ENCODE measurements at places on chromosomes 6 and 20.
A peak's percentile ranks its signal among the peaks of the same experiment; 100 is the strongest.

GRCh38 chr20:22711971-22712755 is 127.8 kb upstream of the FOXA2 start:
- no peak for DNase-seq

- DNase-seq, result no peak
Observed at GRCh38 chr6:73362869-73363536, 545 bp downstream of the KHDC3L start.

DNA sequence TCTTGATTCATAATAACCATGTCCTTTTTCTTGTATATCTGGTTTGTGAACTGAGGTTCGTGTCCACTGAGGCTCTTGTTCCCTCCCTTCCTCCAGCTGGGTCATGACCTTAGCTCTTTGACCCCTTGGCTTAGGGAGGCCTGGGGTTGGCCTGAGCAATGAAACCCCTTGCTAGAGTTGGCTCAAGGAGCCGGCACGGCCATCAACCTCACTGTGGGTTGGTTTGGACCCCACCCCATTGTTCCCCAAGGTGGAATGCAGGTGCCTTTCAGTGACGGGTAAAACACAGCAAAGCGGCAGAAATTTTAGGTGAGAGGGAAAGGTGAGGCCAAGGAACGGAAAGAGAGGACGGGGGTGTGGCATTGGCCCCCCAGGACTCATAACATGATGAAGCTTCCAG is 44.5 kb upstream of the PHACTR3 start:
- no peak for DNase-seq

- DNase-seq, result peak; percentile 36
Observed at GRCh38 chr20:32484225-32484957, 100.7 kb downstream of the NOL4L start.

DNA sequence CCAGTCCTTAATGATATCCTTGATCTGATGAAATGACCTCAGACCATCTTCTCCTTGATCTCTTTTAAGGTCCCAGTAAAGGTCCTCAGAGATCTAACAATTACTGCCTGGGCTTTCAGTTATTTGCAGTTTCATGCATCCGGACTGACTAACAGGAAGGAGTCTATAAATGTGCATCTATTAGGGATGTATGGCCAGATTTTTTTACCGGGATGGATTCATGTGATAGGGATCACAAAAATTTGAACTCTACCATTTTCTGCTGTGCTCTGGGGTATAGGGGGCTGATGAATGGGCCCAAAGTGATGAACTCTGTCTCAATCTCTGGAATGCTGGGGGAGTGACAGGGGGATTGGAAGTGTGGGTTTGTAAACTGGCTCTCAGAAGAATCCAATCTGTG is 36.2 kb upstream of the SCUBE3 start:
- no peak for DNase-seq
